CD14-positive monocyte (primary cell): ENCODE measurements at places on chromosomes 1 and 21. TPM values are rescaled to one million over a fixed set of nuclear protein-coding genes. Genes with fewer than 3 reads are reported as not detected.

Gene CHIA
- not detected in 2 replicates for polyA plus RNA-seq

GRCh38 chr1:65769636-65770035 lies 23.1 kb upstream of the PDE4B start:
- no peak for DNase-seq

DNA sequence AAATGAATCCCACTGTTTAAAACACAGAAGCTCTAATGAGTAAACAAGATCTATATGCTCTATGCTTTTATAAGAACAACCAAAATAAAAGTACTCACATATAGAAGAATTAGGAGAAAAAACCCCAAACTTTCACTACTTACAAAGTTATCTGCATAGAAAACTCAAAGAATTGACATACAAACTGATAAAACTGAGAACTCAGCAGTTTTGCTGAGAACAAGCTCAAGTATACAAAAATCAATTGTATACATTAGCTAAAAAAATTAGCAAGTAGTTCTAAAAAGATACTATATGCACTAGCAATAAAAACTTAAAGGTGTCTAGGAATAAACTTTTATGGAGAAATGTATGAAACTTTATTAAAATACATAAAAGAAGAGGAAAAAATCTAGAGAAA lies 186.2 kb upstream of the KAZN start:
- DNase-seq = no peak

- DNase-seq = no peak
Observed at GRCh38 chr1:162943622-162944021, 82.6 kb upstream of the CCDC190 start.

- no peak for DNase-seq
Observed at GRCh38 chr1:80657707-80658106, 1143.0 kb upstream of the ADGRL2 start.

Gene IL22RA1
- polyA plus RNA-seq = not detected

Gene TRIM62
- 2.1 TPM for polyA plus RNA-seq

Gene CD58
- 40.8 and 81.0 TPM in 2 replicates for polyA plus RNA-seq
